ENCODE measurements at places on chromosomes 12 and 14.
A peak's percentile ranks its signal among the peaks of the same experiment; 100 is the strongest.

- peak; percentile 92 for DNase-seq
Observed at GRCh38 chr12:132414634-132415326, 75.2 kb upstream of the FBRSL1 start.

DNA sequence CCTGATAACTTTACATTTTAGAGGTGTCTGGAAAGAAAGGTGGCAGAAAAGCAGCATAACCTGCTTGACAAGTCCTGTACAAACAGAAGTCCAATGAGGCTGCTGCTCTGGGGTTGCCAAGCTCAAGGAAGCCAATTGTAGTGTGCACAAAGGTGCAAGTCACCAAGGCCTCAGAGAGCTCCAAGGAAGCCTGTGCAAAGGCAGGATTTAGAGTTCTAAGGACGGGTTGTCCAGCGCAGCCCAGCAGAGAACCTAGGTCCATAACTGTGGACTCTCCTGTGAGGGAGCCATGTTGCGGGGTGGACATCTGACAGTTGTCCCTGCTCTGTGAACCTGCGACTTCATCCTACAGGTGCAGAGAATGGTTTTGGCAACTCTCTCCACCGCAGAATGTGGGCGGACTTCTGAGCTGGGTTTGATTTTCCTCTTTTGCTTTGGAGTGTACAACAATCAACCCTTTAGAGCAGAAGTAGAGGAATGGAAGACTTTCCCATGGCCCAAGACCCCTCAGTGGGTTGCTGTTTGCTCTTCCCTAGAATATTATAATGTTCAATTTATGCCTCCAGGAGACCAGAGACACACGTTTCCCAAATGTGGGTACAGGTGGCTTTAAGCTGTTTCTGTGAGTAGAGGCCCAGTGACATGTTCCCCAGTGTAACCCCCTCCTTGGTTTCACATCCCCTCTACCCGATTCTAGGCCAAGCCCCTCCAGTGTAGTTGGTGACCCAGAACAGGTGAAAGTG, 81.0 kb downstream of the ETV6 start:
- DNase-seq: no peak

DNA sequence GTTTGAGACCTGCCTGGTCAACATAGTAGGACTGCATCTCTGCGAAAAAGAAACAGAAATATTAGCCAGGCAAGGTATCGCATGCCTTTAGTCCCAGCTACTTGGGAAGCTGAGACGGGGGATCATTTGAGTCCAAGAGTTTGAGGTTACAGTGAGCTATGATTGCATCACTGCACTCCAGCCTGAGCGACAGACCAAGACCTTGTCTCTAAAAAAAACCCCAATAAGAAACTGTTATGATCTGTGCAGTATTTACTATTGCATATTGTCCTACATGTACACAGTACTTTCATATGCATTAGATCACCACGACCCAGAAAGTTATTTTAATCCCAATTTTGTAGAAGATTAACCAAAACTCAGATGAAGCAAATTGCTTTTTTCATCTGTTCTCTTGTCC, 187.5 kb downstream of the PCNX1 start:
- DNase-seq: no peak

GRCh38 chr14:27506272-27506671, 908.4 kb upstream of the NOVA1 start:
- DNase-seq: no peak

DNA sequence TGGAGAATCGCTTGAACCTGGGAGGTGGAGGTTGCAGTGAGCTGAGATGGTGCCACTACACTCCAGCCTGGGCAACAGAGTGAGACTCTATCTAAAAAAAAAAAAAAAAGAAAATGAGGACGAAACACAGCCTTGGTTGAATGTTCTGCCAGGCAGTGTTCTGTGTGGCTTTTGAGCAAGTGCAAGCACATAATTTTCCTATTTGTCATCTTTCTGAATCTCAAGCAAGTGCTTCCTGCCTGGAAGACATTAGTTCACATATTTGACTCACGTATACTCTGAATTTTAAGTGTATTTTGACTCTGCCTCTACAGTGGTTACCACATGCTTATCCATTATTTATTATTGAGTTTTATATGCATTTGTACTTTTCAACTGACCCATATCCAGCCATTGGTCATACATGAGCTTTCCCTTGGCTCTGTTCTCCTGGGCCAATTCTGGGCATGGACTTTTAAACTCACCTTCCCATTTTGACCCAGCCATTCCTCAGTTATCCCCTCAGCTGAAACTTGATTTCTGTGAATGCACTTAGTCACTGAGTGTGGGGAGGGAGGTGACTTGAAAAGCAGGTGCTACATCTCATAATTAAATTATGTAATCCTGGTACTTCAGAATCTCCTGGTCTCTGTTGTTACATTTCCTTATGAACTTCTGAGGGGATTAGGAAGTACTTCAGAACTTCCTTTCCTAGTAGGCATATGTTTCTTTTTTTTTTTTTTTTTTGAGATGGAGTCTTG, 8.1 kb downstream of the OR10G2 start:
- no peak for DNase-seq

- no peak for DNase-seq
Observed at GRCh38 chr14:81516986-81517797, 16.5 kb downstream of the SEL1L start.

DNA sequence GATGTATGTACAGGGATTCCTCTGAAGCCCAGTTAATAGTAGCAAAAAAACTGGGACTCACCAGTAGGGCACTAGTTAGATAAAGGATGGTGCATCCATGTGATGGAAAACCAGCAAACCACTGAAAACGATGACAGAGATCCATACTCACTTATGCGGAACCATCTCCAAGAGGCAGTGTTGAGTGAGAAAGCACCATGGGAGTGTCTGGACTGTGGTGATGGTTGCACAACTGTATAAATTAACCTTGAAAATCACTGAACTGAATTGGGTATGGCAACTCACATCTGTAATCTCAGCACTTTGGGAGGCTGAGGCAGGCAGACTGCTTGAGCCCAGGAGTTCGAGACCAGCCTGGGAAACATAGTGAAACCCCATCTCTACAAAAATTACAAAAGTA, 53.6 kb upstream of the ZFP36L1 start:
- no peak for DNase-seq

DNA sequence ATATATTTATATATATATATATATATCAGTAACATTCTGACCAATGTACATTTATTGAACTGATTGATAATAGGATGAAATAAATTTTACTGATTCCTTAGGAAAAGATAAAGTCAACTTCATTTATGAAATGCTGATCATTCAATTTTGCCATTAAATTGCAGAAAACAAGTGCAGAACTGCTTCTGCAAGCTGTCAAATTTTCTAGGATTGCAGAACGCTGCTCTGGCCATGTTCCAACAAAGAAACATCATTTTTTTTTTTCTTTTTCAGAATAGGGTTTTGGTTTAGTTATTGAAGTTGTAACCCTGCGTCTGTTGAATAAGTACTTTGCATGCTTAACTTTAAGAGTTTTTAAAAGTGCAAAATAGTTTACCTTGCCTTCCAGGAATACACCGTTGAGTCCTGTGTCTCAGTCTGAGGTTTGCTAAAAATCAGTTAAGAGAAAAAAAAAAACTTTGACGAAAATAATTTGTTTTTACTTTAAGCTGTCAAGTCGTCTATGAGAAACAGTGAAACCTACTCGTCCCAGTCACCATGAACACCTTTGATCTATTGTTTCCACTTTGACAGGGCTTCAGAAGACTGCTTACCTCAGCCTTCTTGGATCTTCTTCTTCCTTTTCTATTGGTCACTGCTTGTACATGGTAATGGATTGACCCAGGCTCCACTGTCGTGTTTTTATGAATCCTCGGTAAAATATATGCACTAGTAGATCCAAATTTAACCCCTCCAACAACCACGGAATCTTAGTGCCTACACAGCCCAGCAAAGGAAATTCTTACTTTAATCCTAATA, at the start of gene KERA:
TSS of gene KERA (minus strand) at position 657 of the 798 bp plus-strand sequence. CDS start 1,743 bp downstream, outside the sequence.
- DNase-seq: no peak

DNA sequence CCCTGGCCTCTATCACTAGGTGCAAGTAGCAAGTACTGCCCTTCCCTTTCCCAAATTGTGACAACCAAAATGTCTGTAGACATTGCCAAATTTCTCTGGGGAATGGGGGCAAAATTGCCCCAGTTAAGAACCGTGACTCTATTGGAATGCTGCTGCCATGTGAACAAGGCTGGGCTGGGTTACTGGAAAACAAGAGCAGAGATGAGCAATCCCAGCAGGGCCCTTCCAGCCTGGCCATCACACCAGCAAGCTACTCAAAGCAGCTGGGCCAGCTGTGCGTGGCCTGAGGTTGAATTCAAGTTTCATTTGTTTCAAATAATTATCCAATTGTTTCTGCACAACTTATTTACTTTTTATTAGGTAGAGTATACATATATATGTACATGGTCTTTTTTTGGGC, 103.4 kb upstream of the PKP2 start:
- DNase-seq: no peak

- no peak for DNase-seq
Observed at GRCh38 chr14:93033084-93033982, 82.4 kb downstream of the ITPK1 start.

GRCh38 chr14:94400422-94400841, 12.0 kb upstream of the SERPINA1 start:
- no peak for DNase-seq

GRCh38 chr14:32675433-32675832, 263.2 kb upstream of the NPAS3 start:
- DNase-seq: no peak

- DNase-seq: no peak
Observed at GRCh38 chr12:51198568-51199365, 19.1 kb downstream of the POU6F1 start.

DNA sequence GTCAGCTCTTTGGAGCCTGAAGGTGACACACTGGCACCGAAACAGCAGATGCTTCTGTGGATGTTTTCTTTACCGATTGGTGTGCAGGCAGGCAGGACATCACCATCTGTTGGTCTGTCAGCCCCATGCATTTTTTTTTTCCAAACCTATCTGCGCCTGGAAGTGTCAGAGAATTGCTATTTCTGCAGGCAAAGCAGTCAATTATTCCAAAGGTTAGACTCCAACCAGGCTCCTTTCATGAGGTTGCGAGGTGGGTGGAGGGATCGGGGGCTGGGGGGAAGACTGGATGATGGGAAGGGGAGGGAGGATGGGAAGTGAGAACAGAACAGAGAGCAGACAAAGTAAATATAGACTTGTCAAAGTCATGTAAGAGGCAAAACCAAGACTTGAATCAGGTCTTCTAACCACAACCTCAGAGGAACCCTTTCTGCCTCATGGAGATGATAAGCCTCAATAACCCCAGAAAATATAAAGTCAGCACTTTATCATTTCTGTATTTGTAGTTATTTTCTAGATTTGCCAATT, 117.7 kb downstream of the OTOGL start:
- no peak for DNase-seq

GRCh38 chr14:22842211-22843122, 6.1 kb downstream of the MMP14 start:
- DNase-seq: no peak

GRCh38 chr12:39375206-39375808, 67.6 kb downstream of the KIF21A start:
- no peak for DNase-seq

GRCh38 chr14:99158150-99158549, 113.8 kb downstream of the BCL11B start:
- DNase-seq: no peak

Measured in HEK293T (cell line).